ENCODE measurements at places on chromosomes 7 and 10. TPM values are rescaled to one million over a fixed set of nuclear protein-coding genes. Genes with fewer than 3 reads are reported as not detected.

- no peak for DNase-seq
Measured at GRCh38 chr10:28595613-28596012, 62.7 kb downstream of the WAC start.

DNA sequence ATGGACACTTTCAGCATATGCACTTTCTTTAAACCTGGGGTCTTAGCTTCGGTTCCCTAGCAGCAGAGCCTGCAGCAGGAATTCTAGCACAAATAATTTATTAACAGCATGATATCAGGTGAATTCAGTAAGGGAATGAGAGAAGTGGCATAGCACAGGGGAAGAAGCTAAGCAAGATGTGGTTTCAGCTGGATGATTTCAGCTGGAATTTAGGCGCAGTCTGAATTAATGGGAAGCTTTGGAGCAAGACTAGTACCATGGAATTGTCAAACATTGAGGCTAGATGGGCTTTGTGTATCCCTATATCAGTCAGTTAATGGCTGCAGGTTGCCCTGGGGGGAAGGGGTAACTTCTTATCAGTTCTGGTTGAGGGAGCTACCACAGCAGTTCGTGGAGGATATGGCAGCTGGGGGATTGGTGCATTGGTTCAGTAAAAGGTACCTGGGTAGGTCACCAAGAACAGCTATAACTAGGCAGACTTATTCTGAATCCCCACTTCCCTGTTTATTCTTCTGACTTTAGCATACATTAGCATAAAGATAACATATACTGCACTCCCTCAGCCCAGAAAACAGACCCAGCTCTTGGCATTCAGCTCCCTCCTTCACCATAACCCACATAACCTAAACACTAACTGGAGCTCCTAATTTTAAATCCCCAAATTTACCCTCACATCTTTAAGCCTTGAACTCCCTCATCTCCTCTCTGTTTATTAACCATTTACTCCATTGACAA lies 46.8 kb upstream of the NAMPT start:
- no peak for DNase-seq

GRCh38 chr10:120713573-120714205 lies 137.5 kb upstream of the WDR11 start:
- DNase-seq, result peak; percentile 10

The EFCAB10 gene
- not detected for total RNA-seq

DNA sequence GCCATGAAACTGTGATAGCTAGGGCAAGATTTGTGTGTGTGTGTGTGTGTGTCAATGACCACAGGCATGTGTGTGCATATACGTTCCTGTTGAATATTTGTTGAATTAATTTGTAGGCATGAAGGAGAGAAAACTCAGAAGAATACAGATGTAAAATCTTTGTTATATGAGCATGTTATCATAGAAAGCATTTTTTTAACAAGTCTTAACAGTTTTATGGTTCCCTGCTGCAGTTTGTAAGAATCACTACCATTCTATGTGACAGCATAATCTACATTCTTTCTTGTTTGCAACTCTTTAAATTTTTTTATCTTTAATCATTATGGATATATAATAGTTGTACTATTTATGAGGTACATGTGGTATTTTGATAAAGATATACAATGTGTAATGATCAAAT lies 130.3 kb downstream of the CD36 start:
- no peak for DNase-seq

The HKDC1 gene
- 0.82 TPM for total RNA-seq

The SVIL gene
- 57.2 TPM for total RNA-seq

GRCh38 chr10:97376413-97376812 lies 24.7 kb downstream of the RRP12 start:
- no peak for DNase-seq

DNA sequence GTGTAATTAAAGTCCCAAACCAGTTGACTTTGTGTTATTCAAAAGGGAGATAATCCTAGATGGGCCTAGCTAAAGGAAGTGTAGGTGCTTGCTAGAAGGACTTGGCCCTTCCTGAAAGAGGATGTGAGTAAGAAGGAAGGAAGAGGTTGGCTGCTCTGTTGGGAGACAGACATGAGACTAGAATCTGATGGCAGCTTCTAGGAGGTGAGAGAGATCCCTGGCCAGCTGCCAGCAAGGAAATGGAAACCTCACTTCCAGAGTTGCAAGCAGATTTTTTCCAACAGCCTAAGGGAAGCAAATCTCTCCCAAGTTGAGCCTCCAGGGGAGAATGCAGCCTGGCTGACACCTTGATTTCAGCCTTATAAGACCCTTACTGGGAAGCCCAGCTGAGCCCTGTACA lies 368.4 kb upstream of the ZMIZ1 start:
- no peak for DNase-seq

The ALOX5 gene
- 93.5 TPM for total RNA-seq

DNA sequence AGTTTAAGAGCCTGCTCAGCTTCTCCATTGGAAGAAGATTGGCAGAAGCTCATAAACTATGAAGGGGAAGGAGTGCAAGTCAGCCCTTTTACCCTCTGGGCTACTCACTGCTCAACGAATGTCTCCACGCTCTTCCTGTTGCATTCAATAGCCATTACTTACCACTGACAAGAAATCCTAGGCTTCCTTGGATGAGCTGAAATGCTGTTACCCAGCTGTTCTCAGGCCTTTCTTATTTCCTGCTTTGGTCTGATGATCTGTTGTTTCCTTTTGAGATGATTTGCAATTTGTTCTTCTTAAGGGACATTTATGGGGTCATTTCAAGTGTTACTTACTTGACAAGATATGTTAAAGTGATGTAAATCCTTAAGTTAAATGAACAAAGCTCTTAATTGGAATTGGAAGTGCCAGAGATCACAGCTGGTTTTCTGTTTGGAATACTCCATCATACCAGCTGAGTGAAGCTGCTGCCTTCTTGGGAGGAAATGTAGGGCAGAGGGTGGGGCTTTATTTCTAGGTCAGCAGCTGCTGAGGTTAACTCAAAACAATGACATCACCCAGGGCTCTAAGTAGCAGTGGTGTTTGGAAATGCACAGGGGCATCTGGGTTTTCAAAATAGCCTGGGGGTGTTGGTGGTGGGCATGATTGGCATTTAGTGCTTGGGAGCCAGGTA lies 170.0 kb downstream of the PRKCQ start:
- peak; percentile 85 for DNase-seq

- no peak for DNase-seq
Measured at GRCh38 chr7:140702774-140703173, 6.3 kb downstream of the NDUFB2 start.

- no peak for DNase-seq
Measured at GRCh38 chr10:77965294-77965693, 38.7 kb upstream of the DLG5 start.

GRCh38 chr7:46886669-46887374 lies 695.1 kb downstream of the TNS3 start:
- DNase-seq, result no peak

The TRRAP gene
- 62.9 TPM for total RNA-seq

The RBP3 gene
- total RNA-seq, result not detected

The TWIST1 gene
- not detected for total RNA-seq

GRCh38 chr7:98870807-98871491 lies 1.1 kb upstream of the TMEM130 start:
- DNase-seq, result no peak

DNA sequence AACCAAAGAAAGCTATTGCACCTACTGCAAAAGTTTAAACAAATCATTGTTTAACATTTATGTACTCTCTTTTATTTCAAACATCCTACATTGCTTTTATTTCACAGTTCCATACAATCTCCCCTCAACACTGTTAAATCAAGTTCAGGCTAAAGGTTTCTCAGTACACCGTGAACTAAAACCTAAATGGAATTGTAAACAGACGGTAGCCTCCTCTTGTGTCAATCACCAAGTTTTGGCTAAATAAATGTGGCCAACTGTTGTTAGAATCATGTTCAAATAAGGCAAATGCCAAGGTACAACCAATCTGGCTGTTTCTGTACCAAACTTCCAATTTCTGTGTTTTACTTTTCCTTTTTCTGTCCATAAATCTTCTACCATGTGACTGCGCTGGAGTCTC lies 723.7 kb upstream of the LRRTM3 start:
- DNase-seq, result no peak

GRCh38 chr7:75881436-75882095 lies 2.7 kb downstream of the RHBDD2 start:
- DNase-seq, result no peak
